ENCODE measurements at places on chromosomes 4 and X.

GRCh38 chr4:142645475-142646108, 200.5 kb downstream of the INPP4B start:
- DNase-seq: no peak

DNA sequence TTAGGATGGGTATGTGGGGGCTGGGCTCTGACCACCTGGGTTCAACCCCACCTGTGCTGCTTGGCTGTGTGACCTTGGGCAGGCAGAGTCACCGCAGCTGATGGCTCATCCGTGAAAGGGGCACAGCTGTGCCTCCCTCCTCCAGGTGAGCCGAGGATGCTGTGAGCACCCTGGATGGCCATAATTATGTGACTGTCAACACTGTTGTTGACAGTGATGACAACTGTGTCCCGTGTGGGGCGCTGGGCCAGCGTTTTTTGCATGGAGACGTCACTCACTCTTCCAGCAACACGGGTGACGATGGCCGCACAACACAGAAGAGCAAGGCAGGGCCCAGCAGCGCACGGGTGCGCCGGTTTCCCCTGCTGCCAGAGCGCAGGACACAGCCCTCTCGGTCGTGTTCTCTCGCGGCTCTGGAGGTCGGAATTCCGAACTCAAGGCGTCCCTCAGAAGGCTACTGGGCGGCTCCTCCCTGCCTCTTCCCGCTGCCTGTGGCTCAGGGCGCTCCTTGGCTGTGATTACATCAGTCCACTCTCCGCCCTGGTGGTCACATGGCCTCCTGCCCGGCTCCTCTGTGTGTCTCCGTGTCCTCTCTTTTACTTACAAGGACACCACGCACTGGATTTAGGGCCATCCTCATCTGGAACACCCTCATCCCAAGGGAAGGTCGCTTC, 1.3 kb downstream of the SH3TC1 start:
- DNase-seq: no peak

DNA sequence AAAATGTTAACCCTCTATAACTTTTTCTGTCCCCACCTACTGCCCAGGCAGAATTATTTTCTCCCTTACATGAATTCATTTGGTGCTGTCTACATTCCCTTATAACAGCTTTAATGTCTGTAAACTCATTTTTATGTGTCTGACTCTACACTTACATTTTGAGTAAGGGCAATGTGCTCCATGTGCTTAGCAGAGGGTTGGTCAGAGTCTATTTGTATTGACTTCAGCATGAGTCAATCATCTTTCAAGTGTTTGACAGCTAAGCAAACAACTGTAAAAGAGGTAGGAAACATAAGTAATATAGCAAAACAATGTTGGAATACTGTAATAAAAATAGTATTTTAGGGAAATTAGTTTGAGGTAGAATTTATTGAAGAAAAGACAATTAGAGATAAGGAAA, 6.3 kb downstream of the IL15 start:
- DNase-seq: no peak

DNA sequence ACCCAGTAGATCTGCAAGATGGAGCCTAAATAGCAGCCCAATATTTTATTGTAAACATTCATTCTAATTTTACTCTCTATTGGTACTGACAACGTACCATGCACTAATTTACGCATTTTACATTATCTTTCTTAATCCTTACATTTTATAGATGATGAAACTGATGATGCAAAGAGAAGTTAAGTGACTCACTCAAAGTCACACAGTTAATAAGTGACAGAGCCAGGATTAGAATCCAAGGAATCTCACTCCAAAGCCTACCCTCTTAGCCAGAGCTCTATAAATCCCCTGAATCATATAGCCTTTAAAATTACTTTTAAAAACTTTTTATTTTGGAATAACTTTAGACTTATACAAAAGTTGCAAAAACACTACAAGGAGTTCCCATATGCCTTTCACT, 37.6 kb downstream of the PHKA1 start:
- no peak for DNase-seq

DNA sequence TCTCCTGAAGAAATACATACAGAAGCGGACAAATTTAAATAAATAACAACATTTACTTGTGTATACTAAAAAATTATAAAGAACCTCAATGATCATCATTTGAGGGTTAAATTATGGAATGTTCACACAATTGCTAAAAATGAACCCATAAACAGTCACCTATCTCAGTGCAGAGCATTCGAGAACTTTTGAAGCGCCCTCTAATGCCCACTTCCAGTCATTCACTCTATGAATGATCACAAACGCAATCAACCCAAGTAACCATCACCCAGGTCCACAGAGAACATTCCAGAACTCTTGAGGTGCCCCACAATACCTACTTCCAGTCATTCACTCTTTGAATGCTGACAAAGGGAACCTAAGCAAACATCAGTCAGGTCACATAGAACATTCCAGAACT, 103.5 kb upstream of the PLAC1 start:
- no peak for DNase-seq

DNA sequence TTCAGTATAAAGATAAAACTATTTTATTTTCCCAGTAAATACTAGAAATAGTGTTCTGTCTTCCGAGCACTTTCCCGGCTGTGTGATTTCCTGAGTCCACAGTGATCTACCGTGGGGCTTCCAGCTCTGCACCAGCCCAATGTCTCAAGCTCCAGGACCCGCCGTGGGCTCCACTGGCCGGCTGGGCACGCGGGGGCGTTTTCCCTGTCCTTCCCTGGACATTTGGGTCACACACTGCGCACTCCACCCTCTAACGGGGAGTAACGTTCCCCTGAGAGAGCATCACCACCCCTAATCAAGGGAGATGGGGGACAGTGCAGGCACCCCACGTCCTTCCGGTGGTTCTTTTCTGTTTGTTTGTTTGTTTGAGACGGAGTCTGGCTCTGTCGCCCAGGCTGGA, 844.6 kb upstream of the FRG1 start:
- no peak for DNase-seq

DNA sequence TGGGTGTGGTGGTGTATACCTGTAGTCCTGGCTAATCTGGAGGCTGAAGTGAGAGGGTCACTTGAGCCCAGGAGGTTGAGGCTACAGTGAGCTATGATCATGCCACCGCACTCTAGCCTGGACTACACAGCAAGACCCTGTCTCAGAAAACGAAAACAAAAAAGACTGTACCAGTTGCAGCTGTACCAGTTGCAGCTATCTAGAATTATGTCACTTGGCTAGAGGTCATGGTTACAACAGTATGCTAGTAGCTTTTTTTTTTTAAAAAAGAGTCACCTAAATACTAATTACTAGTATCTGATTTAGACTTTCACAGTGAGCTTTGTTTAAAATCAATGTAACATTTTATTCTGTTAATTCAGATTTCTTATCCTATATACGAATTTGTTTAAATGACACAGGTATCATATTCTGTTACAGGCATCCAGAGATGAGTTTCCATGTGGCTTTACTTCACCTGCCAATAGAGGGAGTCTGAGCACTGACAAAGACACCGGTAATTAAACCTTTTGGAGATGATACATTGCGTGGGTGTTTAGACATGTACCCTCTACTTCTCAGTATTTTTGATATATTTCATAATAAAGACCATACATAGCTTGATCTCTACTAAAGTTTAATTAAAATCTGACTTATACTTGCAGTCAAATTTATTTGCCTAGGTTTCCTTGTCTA, 100.2 kb upstream of the IL13RA1 start:
- no peak for DNase-seq

- DNase-seq: no peak
Observed at GRCh38 chr4:1078490-1078889, 34.9 kb downstream of the RNF212 start.

GRCh38 chr4:15455290-15455689, 14.4 kb upstream of the CC2D2A start:
- no peak for DNase-seq

DNA sequence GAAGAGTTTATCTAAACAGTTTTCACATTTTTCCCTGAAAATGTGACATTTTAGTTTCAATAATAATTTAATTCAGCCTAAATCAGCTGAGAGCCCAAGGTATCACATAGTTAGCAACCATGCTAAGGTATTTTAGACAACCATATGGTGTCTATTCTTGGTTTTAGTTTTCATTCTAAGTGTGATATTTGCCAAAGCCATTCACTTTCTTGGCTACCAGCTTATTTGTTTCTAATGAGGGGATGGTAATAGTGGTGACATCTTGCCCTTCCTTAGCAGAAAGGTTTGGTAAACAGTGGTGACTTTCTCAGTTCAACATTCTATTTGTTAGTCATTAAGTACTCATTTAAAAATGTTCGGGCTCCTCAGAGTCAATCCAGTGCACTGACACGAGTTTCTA, 854.9 kb upstream of the HTR2C start:
- no peak for DNase-seq

DNA sequence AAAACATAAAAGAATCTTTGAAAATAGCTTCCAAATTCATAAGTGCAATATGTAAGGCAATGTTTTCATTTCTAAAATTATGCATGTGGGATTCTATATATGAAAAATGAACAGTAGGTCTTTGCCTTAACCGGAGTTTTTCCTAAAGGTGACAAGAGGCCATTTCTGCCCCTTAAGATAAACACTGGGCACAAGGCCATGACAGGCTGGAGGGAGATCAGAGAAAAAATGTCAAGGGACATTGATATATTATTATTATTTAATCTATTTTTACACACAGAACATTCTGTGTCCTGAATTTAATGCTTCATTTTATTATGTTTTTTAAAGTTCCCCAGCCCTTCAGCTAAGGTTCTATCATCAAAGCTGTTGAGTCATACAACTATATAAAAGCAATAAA, 118.8 kb downstream of the CHM start:
- DNase-seq: no peak

GRCh38 chr4:150439451-150439933, 142.5 kb upstream of the MAB21L2 start:
- DNase-seq: no peak

- no peak for DNase-seq
Observed at GRCh38 chrX:20066968-20067708, 49.6 kb downstream of the MAP7D2 start.

DNA sequence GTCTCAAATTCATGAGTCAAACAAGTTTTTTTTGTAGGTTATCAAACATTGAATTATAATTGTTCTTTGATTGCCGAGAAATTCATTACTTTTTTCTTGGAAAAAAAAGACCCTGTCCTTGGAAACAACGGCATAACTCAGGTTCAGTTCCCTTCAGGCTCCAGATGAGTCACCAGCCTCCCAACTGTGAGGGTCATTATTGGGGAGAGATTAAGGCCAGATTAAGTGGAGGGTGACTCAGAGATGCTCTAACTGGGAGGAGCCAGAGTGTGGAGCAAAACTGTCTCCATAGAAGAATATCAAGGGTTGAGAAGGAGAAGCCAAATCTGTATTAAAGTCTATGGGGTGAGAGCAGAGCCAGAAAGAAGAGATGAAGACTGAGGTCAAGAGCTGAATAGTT, 9.6 kb downstream of the ADGRG4 start:
- no peak for DNase-seq

GRCh38 chr4:145644699-145645098, 25.5 kb downstream of the MMAA start:
- DNase-seq: no peak

- no peak for DNase-seq
Observed at GRCh38 chrX:40778861-40779575, 43.7 kb upstream of the MED14 start.

DNA sequence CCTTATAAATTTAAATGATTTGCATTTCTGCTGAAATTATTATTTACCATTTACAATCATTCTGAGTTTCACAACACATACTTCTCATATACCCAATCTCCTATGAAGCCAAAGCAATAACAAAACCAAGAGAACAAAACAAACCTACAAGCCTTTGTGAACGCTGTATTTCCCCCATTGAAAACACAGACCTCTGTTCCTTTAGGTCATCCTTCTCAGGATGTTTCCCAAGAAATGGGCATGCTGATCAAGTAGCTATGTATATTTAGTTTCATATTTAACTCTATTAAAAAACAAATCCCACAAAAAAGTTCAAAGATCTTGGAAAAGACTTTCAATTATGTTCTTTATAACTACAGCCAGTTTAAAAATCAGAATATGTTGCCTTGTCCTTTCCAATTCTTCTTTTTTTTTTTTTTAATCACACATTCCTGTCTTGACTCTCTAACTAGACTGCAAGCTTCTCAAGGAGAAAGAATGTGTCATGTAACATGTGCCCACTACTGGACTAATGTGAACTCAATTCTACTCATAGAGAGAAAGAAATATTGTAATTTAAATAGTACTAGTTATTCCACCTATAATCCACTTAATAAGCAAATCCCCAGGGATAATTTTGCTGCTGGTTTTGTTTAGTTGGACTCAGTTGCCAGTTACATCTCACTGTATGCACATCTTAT, 84.3 kb upstream of the PRSS48 start:
- no peak for DNase-seq

GRCh38 chrX:129980001-129980401, 2.4 kb upstream of the BCORL1 start:
- no peak for DNase-seq

- no peak for DNase-seq
Observed at GRCh38 chr4:120971884-120972283, 49.4 kb upstream of the PRDM5 start.

DNA sequence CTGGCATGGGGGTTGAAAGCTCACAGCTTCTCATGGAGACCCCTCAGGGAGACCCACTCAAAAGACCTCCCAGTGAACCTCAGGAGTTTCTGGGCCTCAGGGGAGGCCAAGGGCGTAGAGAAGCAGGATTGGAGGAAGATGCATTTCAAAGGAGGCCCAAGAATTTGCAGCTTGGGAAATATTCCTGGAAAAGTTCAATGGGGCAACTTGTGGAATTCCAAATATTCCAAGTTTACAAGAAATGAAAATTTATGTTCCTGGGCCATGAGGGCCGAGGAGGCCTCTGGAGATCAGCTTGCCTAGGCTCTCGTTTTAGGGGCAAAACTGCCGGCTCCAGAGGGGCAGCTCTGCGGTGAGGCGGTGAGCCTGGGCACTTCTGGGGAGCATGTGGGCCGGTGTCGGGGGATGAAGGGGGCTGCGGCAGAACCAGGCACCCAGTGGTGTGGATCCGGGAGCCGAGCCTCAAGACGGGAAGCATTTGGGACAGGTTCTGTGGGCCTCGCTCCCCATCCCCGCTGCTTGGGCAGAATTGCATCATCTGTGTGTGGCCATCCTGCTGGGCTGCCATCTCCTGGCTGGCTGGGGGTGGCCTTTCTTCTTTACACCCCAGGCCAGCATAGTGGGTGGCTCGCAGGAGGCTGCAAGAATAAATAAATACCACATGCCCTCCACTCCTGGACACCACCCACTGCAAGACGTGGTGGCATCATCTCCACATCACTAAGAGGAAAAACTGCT, 54.6 kb upstream of the GPR78 start:
- DNase-seq: no peak

DNA sequence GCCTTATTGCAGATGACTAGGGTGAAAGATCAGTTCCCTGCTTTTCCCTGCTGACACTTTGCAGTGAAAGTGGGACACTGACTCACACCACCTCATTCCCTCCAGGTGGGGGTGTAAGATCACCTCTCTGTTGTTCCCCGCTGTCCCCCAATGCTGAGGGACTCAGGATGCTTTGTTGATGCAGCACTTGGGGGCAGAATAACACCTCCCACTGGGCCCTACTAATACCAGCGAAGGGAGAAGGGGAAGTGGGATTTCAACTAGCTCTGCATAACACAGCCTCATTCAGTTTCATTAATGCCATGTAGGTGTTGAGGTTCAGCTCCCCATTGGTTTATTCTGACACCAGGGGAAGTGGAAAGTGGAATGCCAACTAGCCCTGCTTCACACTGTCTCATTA, 43.6 kb upstream of the IL1RAPL2 start:
- DNase-seq: no peak
